ENCODE measurements at places on chromosomes 1 and 21.

GRCh38 chr1:171763764-171764163, 17.7 kb upstream of the METTL13 start:
- no peak for DNase-seq

DNA sequence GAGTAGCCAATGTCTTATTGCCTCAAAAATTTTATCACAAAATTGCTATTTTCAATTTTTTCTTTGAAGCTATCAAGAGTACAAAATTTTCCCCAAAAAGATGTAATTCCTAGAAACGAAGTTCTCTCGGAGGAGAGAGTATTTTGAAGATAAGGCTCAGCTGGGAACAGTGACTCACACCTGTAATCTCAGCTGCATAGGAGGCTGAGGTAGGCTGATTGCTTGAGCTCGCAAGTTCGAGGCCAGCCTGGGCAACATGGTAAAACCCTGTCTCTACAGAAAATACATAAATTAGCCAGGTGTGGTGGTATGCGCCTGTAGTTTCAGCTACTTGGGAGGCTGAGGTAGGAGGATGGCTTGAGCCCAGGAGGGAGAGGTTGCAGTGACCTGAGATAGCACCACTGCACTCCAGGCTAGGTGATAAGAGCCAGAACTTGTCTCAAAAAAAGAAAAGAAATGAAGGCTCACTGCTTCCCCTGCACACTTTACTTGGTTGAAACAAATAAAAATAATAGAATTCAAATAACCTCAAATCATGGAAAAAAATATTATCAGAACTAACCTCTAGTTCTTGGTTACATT, 22.2 kb downstream of the TUT4 start:
- DNase-seq, result no peak

DNA sequence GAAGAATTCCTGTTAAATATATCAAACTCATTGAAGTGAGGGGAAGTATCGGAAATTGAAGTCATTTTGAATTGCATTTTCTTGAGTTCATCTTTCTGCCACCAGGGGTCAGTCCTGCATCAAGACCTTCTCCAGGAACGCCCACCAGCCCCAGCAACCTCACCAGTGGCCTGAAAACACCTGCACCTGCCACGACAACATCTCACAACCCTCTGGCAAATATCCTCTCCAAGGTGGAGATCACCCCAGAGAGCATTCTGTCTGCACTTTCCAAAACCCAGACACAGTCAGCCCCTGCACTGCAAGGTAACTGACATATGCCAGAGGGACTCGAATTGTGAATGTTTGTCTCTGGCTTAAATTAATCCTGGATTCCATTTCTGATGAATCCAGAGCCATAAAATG, 22.8 kb upstream of the TARS2 start:
- peak; percentile 76 for DNase-seq

- peak; percentile 24 for DNase-seq
These were observed 103.9 kb upstream of the DUSP10 start for GRCh38 chr1:221845650-221846371.
